ENCODE measurements at places on chromosomes 12 and 14.

DNA sequence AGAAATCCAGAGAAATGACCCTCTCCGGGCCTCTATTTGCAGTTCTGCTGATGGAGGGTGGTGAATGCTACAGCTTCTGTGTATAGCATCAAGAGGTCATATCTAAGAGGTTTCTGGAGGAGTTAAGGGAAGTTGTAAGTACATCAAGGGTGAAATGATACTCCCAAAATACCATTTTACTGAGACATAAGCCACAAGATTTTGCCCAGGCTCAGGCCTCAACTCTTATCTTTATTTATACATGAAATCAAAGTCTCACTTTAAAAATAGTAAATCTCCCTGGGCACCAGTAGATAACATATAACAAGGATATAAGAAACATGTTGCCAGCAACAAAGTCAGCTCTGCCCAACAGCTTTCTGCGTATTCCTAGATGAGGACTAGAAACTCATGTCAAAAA is 40.4 kb downstream of the NIN start:
- DNase-seq: no peak

GRCh38 chr14:59699442-59699841 is 122.8 kb upstream of the CCDC175 start:
- no peak for DNase-seq

DNA sequence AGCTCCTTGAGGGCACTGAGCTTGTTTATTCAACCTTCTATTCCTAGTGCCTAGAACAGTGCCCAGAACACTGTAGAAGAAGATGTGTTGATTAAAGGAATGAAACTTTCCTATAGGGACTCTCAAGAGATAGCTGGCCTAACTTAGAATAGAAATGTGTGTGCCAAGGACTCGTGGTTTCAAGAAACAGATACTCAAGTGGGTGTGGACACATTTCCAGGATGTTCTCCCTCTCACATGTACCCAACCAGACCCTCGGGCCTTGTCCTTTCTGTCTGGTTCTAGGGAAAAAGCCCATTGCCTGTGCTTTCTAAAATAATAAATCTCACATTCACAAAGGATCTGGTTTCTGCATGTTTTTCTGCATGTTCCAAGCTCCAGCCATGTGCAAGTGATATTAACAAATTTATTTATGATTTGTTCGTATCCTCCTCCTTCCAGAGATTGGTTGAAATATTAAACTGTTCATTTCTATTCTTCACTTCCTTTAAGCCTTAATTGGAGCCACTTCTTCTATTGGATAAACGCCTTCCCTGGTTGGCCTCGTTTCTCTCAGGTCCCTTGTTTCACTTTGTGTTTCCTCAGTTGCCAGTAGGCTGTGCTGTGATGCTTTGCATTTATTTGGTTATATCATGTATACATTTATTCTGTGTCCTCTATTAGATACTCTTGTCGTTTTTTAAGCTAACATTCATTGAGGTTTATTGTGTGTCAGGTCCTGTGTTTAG is 89.8 kb downstream of the CRADD start:
- peak; percentile 55 for DNase-seq

GRCh38 chr12:19744705-19745218 is 305.5 kb downstream of the AEBP2 start:
- DNase-seq: peak; percentile 60

DNA sequence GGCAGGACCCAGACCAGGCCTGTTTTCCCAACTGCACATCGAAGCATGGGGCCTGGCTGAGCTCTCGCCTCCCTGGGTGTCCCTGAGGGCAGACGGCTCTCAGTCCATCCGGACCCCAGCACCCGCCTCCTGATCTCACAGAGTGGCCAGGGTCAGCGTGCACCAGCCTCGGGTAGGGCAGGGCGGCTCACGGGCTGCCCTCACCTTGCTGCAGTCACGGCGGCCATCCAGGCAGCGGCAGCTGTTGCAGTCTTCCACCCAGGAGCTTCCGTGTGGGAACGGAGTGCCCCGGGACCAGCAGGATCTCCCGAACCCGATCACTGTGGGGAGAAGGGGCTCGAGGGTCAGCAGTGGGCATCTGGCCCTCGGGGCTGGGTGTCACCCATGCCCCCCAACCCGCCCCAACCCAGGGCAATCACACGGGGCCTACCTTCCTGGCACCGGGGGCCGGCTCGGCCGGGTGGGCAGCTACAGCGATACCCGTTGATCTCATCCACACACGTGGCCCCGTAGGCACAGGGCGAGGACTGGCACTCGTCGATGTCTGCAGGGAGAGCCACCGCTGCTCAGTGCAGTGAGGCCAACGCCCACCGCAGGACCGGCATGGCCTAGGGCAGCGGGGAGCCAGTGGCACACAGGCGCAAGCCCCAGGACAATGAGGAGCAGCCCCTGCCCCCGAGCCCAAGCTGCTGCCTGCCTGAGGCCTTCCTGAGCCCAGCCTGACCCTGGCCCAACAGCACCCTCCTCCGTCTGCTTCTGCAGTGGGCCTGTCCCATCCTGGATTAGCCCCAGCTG is 22.2 kb downstream of the JAG2 start:
- no peak for DNase-seq

DNA sequence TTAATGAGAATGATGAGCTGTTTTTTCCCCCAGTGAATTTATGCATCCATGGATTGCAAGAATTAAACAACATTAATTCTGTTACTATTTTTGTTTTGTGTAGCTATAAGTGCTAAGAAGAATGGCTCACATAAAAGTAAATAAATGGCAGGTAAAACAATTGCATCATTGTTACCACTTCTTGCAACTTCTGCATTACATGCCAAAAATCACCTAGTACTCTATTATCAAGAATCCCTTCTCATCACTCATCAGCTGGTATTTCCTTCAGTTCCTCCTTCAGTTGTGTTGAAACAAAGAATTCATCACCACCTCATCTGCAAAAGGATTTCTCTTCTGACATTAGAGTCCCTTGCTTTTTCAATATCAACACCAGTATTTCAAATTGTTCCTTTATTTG is 773 bp downstream of the A2M start:
- DNase-seq: no peak

DNA sequence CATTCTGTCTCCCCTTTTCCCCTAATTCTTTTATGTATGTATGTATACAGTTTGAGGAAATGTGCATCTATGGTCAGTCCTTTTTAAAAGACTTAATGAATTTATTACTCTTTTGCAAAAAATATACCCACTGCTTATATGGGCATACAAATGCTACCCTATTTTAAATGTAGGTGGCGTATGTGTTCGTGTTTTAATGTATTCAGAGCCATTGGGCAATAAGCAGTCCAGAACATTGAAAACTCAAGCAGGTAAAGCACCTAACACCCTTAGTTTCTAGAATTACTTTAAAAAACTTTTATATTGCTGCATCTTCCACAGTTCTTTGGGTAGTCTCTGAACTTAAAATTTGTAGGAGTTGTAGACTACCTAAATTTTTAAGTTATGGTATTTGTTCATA is 42.6 kb upstream of the A2ML1 start:
- DNase-seq: no peak

All from NCI-H748 treated with DMSO at 0.1 percent for 48 hours (cell line).